ENCODE measurements at places on chromosomes 3 and 15.

- no peak for DNase-seq
Measured at GRCh38 chr15:101266787-101267186, 10.5 kb downstream of the SELENOS start.

- no peak for DNase-seq
Measured at GRCh38 chr3:16846373-16847080, 38.2 kb upstream of the PLCL2 start.

DNA sequence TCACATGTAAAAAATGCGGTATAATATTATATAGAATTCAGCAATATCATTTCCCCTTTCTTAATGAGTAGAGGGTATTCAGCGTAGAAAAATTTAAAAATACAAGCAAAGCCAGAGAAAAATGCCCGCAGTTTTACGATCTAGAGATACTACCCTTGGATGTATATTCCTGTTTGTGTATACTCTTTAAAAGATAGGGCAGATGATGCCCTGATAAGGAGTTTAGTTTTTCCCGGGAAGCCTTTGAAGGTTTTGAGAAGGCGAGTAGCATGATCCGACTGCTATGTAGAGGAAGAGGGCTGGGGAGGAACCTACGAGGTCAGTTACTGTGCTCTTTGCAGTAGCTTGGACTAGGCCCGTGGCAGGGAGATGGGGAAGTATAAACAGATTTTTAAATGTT lies 1.2 kb downstream of the YEATS2 start:
- DNase-seq, result no peak

- no peak for DNase-seq
Measured at GRCh38 chr3:55531321-55531720, 44.2 kb upstream of the WNT5A start.

GRCh38 chr3:195129072-195129643 lies 141.8 kb downstream of the XXYLT1 start:
- DNase-seq, result no peak

DNA sequence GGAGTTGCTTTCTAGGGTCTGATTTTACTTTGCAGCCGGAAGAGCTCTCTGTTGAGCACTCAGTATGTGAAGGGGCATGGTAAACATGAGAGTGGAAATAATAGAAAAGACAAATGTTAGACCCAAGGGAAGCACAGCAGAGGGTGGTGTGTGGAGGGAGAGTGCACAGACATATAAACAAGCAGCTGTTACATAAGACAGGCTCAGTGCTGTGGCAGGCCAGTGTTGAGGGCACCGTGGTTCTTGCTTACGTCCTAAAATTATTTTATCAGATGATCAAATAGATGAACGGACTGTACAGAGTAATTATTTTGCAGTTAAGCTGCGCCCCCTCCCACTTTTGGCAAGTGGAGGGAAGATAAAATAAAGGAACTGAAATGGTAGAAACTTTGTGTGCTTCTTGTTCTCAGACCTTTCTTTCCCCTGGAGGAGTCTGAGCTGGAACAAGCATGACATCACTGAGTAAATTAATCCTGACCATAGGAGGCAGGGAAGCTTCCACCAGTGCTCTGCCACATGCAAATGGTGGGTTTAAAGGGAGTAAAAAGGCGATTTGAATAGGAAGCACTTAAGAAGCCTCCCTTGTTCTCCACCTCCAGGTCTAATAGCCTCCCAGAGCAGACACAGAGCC lies 205.6 kb downstream of the IL20RB start:
- DNase-seq, result peak; percentile 22

DNA sequence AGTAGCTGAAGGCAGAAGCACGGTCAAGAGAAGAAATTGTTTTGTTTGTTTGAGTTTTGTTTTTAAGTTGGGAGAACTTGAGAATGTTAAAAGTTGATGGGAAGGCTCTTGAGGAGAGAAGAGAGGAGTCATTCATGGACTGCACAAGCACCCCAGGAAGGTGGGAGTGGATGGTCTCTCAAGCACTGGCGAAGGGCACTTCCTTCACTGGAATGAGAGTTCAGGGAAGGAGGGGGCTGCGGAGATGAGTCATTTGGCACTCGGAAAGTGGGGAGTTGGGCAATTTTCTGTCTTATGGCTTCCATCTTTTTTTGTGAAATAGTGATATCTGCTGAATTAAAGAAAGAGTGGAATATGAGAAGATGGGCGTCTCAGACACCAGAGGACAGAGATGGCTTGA lies 66.0 kb downstream of the ATP13A4 start:
- no peak for DNase-seq

GRCh38 chr15:76986743-76987142 lies 8.2 kb upstream of the PSTPIP1 start:
- DNase-seq, result no peak

- no peak for DNase-seq
Measured at GRCh38 chr3:150391161-150391560, 16.9 kb upstream of the TSC22D2 start.

DNA sequence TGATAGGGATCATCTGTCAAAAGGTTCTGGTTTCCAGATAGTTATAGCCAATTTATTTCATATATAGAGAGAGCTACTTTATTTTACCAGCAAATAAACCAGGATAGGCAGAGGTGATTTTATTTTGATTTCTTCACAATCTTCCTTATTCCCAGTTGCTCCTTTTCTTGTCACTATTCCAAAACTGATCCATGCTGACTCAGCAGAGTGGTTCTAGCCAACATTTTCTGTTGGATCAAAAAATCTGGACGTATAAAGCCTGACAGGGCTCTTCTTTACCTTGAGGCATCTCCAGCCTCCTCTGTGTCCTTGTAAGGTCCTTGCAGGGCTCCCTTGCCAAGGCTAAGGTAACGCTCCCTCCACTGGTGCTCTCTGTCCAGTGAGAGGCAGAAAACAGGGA lies 15.8 kb downstream of the HDC start:
- DNase-seq, result no peak

All from glutamatergic neuron (in vitro differentiated cells).